ENCODE measurements at places on chromosomes 2 and 18. TPM values are rescaled to one million over a fixed set of nuclear protein-coding genes. Genes with fewer than 3 reads are reported as not detected.

Gene DSEL
- 2.9 TPM for total RNA-seq

Gene PLEK
- total RNA-seq = 3.9 TPM

GRCh38 chr2:100064165-100064564 is 78.2 kb downstream of the AFF3 start:
- H3K27ac ChIP-seq = no peak overlapping the region
- no peak overlapping the region for H3K4me3 ChIP-seq
- no peaks in the 10 kb centered on the region for H3K27me3 ChIP-seq
- H3K4me1 ChIP-seq = peaks cover 13% of the 10 kb centered on the region
- no peak for DNase-seq

- no peak for DNase-seq
- no peak overlapping the region for H3K4me3 ChIP-seq
- H3K4me1 ChIP-seq = no peaks in the 10 kb centered on the region
- H3K36me3 ChIP-seq = no peaks in the 10 kb centered on the region
- peaks cover 3% of the 10 kb centered on the region for H3K27me3 ChIP-seq
Observed at GRCh38 chr2:70496819-70497218, 56.8 kb downstream of the TGFA start.

DNA sequence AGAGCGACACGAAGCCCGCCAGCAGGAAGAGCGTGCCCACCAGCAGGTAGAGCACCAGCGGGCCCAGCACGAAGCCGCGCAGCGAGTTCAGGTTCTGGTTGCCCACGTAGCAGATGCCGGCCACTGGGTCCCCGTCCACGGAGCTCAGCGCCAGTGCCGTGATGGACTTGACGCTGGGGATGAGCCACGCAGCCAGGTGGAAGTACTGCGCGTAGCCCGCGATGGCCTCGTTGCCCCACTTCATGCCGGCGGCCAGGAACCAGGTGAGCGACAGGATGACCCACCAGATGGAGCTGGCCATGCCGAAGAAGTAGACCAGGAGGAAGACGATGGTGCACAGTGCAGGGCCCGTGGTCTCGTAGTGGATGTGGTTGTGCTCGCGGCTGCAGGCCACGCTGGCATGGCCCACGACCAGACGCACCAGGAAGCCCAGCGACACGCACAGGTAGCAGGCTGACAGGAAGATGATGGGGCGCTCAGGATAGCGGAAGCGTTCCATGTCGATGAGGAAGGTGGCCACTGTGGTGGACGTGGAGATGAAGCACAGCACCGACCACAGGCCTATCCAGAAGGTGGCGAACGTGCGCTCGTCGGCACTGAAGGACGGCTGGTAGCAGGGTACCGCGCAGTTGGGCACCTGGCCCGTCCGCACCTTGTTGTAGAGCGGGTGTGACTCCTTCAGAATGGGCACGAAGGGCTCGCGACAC is 2.1 kb downstream of the FZD5 start:
- peaks cover 50% of the 10 kb centered on the region for H3K27me3 ChIP-seq
- peak overlapping the region; percentile 49 for H3K27ac ChIP-seq
- peaks cover 15% of the 10 kb centered on the region for H3K4me1 ChIP-seq
- H3K4me3 ChIP-seq = peak overlapping the region; percentile 87
- DNase-seq = no peak
- H3K36me3 ChIP-seq = no peaks in the 10 kb centered on the region

GRCh38 chr18:69528435-69528834 is 127.7 kb downstream of the DOK6 start:
- no peak overlapping the region for H3K4me3 ChIP-seq
- no peaks in the 10 kb centered on the region for H3K27me3 ChIP-seq
- no peak overlapping the region for H3K27ac ChIP-seq

DNA sequence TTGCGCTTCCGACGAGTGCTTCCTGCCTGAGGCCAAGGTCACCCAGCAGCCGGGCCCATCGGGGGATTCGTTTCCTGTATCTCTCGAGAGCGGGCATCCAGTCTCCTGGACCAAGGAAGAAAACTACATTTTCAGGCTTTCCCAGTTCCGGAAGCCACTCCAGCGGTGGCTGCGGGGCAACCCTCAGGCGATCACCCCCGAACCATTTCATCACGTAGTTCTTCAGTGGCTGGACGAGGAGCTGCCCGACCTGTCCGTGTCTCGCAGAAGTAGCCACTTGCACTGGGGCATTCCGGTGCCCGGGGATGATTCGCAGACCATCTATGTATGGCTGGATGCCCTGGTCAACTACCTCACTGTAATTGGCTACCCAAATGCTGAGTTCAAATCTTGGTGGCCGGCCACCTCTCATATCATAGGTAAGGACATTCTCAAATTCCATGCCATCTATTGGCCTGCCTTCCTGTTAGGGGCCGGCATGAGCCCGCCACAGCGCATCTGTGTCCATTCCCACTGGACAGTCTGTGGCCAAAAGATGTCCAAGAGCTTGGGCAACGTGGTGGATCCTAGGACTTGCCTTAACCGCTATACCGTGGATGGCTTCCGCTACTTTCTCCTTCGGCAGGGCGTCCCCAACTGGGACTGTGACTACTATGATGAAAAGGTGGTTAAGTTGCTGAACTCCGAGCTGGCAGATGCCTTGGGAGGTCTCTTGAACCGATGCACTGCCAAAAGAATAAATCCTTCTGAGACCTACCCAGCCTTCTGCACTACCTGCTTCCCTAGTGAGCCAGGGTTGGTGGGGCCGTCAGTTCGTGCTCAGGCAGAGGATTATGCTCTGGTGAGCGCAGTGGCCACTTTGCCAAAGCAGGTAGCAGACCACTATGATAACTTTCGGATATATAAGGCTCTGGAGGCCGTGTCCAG is 1.0 kb downstream of the MARS2 start:
- H3K4me1 ChIP-seq = peaks cover 50% of the 10 kb centered on the region
- peak; percentile 57 for DNase-seq
- H3K4me3 ChIP-seq = peak overlapping the region; percentile 95
- H3K27me3 ChIP-seq = peaks cover 1% of the 10 kb centered on the region
- peak overlapping the region; percentile 96 for H3K27ac ChIP-seq
- no peaks in the 10 kb centered on the region for H3K36me3 ChIP-seq
